ENCODE measurements at places on chromosomes 3 and 15.

DNA sequence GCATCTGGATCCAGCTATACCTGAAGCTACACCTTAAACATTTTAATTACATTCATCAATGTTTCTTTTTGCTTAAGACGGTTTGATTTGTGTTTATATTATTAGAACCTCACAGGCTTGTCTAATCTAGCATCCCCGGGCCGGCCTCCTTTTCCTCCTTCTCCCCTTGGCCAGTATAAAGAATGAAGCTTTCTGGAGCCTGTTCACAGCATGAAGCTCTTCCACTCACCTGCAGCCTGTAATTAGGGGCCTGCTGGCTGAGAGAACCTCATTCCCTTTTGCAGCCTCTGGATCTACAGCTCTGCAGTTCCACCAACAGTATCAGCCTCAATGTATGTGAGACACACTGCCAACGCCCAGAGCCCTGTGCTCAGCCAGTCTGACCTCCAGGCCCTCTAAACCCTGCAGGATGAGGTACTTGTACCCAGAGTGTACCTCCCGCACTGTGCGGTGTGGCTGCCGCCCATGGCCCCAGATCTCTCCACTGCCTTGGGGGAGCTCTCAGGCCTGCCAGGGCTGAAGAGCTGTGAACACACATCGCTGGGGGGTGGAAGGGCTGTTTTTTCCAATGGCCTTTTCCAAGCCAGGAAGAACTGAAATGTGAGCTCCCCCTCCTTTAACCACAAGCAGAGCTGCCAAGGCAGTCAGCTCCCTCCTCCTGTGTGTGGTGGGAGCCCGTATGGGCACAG lies 114.7 kb upstream of the ALDH1A3 start:
- peak; percentile 18 for DNase-seq

DNA sequence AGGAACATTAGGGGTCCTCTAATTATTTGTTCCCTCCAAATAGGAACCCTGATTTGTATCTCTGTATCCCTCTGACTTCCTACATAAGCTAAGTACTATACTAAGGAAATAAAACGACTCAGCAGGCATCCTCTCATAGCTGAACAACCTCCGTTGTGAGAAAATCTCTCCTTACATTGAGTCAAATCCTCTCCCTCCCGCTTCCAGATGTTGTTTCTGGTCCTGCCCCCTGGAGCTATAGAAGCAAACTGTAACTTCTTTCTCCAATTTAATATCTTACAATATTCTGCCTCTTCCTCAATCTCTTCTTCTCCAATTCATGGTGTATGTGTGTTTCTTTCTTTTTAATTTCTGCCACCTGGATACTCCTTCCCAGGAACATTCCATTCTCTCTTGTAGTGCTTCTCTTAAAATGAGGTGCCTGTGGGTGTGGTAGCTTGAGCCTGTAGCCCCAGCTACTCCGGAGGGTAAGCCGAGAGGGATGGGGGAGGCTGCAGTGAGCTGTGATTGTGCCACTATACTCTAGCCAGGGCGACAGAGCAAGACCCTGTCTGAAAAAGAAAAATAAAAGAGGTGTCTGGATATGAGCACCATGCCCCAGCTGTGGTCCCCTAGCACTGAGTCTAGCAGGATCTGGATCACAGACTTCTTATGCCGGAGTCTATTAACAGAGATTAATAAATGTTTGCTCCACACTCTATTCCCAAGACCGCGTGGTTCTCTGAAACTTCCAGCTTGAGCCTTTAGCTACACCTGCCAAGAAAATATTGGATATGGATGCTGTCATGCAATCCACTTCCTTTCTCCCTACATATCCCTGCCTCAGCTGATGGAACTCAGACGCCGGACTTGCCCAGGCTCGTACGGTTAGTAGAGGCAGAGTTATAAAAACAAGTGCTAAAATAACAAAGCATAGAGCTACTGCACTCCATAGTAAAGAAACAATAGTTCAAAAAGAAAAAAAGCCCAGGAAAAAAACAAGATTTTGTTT lies 42.9 kb upstream of the NEO1 start:
- no peak for DNase-seq

DNA sequence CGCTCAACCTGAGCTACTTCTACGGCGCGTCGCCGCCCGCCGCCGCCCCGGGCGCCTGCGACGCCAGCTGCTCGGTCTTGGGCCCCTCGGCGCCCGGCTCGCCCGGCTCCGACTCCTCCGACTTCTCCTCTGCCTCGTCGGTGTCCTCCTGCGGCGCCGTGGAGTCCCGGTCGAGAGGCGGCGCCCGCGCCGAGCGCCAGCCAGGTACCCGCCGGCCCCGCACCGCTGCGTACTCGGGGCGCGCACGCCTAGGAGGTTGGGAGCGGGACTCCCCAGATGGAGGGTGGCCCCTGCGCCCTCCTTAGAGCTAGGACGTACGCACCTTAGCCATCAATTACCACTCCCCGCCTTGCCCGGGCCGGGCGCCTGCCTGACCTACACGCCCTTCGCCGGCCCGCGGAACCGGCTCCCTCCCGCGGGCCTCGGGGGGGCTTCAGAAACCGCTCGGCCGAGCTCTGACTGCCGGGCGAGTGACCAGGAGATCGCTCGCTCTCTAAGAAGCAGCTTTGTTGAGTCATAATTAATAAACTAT lies 466 bp downstream of the NFKBIZ start:
- DNase-seq = no peak

GRCh38 chr3:129530821-129531220 lies 2.4 kb downstream of the RHO start:
- no peak for DNase-seq

DNA sequence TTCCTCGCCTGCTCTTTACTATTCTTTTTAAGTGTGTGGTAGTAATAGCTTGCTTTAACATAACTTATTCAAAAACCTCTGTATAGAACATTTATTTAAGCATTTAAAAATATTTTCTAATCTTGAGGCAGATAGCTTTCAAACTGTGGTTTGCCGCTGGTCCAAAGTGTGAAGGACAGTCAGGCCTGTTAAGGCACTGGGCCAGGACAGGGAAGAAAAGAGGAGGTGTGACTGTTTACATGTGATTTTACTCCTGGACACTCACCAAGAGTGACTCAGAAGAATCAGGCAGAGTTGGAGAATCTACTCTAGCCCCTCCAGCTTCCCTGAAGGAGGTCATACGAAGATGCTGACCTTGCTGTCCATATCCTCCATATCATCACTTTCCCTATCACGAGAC lies 44.7 kb downstream of the CEP152 start:
- no peak for DNase-seq

- peak; percentile 19 for DNase-seq
These were observed 169.5 kb downstream of the ATP10A start for GRCh38 chr15:25693321-25694238.

- DNase-seq = no peak
These were observed 391.0 kb upstream of the RARB start for GRCh38 chr3:25037049-25037547.

- DNase-seq = no peak
These were observed 79.2 kb downstream of the SRGAP3 start for GRCh38 chr3:9169956-9170850.

GRCh38 chr3:173945806-173946205 lies 548.3 kb downstream of the NLGN1 start:
- DNase-seq = no peak

GRCh38 chr3:126468028-126468891 lies 7.4 kb downstream of the ZXDC start:
- no peak for DNase-seq

- peak; percentile 82 for DNase-seq
These were observed 9.6 kb upstream of the TAGLN3 start for GRCh38 chr3:111989061-111989678.

- no peak for DNase-seq
These were observed 6.1 kb upstream of the HHATL start for GRCh38 chr3:42708611-42709151.

GRCh38 chr3:21909096-21909495 lies 158.1 kb upstream of the ZNF385D start:
- no peak for DNase-seq

DNA sequence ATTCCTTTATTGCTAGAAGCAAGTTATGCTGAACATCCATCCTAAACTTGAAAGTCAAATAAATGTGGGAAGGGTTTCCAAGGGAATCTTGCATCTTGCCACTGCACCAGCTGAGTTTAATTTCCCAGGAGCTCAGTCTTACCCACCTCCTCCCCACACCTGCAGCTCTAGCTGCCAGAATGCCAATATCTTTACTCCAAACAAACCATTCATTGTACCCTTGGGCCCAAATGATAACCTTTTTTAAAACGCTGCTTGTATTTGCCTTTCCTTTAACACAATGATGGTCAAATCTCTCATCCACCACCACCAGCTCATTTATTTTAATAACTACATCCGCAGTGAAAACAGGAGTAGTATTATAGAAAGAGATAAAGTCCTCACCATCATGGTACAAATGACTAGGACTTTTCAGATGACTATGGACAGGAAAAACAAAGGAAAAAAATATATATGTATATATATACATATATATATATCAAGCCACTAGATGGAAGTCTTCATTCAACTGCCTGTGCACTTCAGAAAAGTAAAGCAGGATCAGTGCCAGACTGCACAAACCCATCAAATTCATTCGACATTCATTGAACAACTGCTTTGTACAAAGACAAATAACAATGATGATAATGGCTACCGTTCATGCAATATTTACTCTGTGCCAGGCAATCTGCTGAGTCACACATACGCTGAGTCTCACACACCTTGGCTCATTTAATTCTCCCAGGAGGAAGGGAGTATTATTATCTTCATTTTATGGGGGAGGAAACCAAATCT lies 44.0 kb downstream of the BFSP2 start:
- DNase-seq = peak; percentile 93

DNA sequence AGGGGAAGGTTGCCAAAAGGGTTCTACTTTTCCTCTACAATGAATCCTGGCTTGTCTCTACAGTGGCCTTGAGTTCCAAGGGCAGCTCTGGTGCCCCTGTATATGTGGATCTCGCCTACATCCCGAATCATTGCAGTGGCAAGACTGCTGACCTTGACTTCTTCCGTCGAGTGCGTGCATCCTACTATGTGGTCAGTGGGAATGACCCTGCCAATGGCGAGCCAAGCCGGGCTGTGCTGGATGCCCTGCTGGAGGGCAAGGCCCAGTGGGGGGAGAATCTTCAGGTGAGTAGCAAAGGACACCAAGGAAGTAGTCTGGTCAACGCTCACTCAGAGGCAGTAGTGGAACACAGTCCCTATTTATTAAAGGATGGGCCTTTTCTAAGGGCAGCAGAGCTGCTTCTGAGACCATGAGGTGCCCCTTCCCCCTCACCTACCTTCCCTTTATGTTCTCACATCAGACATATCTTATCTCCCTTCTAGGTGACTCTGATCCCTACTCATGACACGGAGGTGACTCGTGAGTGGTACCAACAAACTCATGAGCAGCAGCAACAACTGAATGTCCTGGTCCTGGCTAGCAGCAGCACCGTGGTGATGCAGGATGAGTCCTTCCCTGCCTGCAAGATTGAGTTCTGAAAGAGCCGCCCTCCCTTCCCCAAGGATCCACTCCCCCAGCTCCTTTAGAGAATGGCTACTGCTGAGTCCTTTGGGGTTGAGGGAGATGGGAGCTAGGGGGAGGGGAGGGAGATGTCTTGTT lies 12.4 kb downstream of the MAP1A start:
- DNase-seq = no peak

- DNase-seq = no peak
These were observed 43.3 kb downstream of the TGFBR2 start for GRCh38 chr3:30649572-30650318.

DNA sequence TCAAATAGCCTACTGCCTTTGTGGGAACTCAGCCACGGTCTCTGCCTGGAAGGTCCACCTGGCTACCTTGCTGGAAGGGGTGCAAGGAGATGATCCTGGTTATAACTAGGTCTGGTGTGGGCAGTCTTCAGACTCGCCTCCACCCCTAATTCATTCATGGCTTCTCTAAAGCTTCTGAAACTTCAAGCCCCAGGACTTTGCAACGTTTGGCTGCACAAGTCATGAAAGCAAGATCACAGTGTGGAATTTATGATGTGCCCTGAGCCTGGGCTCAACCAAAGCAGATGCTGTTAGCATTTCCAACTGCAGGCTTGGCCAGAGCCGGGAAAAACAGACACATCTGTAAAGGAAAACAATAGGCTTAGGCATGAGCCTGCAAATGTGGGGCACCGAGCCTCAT lies 200.4 kb upstream of the WNT5A start:
- no peak for DNase-seq

GRCh38 chr3:4820296-4821121 lies 158.7 kb upstream of the BHLHE40 start:
- DNase-seq = no peak

DNA sequence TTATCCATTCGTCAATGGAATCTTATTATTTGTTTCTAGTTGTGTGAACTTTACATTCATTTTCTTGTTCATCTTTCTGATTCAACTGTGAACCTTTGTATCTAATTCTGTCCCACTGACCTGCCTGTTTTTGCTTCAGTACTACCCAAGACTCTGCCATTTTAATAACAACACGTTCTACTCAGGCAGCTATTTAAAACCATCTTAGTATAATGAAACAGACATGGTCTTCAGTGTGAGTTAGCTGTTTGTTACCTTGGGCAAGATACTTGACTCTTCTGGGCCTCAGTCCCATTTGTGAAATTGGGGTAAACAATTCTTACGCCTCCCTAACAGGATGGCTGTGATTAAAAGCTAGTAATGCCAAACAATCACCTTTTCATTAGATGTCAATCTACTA lies 1.6 kb downstream of the BTBD1 start:
- no peak for DNase-seq

DNA sequence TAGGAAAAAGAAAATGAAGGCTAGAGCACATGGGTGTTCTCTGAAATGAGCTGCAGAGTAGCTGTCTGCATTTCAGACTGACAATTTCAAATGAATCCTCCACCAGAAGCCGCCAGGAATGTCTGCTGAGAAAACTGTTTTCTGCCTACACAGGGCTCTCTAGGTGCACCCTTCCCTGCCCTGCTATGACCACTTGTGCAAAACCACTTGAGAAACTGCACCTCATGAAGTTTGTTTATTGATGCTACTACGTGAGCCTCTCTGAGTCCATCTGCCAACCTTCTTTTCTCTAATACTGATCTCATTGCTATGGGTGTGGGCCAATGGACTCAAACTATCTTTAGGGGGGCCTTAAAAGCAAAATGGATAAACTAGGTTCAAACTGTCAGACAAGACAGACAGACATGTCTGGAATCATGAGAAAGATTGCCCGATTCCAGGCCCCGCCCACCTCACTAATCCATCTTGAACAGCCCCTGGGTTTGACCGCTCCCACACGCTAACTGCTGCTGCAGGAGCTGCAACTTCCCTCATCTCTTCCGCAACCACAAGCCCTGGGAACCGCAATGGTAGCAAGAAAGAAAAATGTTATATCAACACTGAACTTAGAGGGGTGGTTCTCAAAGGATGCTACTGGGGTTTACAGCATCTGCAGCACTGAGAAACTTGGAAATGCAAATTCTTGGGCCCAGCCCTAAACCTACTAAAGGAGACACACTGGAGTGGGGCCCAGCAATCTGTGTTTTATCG lies 9.0 kb upstream of the CD47 start:
- no peak for DNase-seq

- no peak for DNase-seq
These were observed 20.2 kb upstream of the MITF start for GRCh38 chr3:69718866-69719586.

Data from kidney glomerular epithelial cell (primary cell).